ENCODE measurements at places on chromosomes 12 and 14. TPM values are rescaled to one million over a fixed set of nuclear protein-coding genes. Genes with fewer than 3 reads are reported as not detected.

FBRSL1 gene
- 7.7 TPM for total RNA-seq

PLEKHD1 gene
- 0.19 TPM for total RNA-seq

ANKRD33 gene
- total RNA-seq = not detected

TMCC3 gene
- 39.6 TPM for total RNA-seq

GRCh38 chr12:2745655-2746054 is 49.1 kb upstream of the FKBP4 start:
- DNase-seq = no peak

- DNase-seq = no peak
Observed at GRCh38 chr12:48163150-48163747, 5.9 kb upstream of the ASB8 start.

DNA sequence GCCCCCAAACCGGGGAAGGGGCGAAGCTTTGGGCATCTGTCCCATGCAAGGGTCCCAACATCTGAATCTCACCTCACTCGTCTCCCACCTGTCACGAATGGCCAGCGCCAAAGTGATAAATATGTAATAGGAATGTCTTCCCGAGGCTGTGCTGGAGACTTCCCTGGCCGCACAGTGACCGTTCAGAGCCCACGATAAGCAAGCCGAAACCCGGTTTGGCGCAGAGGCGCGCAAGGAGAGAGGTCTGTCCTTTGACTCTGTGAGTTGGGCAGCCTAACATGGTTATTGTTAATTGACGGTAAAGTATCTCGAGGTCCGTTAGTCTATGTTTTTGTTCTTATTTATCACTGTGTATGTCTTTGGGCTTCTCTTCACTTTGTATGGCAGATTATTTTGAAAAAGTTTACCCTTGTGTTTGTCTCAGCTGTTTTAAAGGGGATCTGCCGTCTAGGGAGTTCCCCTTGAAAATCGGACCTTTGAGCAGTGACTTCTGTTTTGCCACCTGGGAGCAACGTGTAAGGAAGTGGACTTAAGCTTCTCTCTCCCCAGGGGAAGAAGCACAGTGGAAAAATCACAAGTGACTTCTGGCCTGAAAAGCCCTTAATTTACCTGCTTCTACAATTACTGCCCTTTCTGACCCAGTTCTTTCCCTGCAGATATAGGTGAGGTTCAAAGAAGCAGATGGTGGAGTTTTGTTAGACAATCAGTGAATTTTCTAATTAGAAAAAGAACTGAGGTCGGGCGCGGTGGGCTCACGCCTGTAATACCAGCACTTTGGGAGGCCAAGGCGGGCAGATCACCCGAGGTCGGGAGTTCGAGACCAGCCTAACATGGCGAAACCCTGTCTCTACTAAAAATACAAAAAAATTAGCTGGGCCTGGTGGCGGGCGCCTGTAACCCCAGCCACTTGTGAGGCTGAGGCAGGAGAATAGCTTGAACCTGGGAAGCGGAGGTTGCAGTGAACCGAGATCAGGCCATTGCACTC is 1.1 kb upstream of the TM9SF1 start:
- no peak for DNase-seq

Measured in omental fat pad (tissue), 4 donors.